ENCODE measurements at places on chromosomes 4 and X.

DNA sequence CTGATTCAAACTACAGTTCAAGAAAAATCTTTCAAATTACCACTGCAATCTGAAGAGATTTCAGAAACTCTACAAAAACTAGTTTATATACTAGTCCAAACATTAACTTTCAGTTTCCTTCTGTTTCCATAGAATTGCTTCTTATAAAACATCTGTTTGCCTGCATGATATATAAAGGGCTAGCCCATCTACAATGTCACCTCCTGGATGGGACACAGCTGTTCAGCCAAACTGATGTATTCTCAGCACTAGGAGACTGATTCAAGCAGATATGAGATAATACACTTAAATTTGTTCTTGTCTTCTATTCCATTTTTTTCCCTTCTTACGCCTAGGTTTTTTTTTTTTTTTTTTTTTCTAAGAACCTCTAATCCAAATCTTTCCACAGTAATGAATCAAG lies 1569.7 kb upstream of the IGFBP7 start:
- no peak for DNase-seq

- no peak for DNase-seq
These were observed 251.7 kb downstream of the PTTG2 start for GRCh38 chr4:38211885-38212284.

DNA sequence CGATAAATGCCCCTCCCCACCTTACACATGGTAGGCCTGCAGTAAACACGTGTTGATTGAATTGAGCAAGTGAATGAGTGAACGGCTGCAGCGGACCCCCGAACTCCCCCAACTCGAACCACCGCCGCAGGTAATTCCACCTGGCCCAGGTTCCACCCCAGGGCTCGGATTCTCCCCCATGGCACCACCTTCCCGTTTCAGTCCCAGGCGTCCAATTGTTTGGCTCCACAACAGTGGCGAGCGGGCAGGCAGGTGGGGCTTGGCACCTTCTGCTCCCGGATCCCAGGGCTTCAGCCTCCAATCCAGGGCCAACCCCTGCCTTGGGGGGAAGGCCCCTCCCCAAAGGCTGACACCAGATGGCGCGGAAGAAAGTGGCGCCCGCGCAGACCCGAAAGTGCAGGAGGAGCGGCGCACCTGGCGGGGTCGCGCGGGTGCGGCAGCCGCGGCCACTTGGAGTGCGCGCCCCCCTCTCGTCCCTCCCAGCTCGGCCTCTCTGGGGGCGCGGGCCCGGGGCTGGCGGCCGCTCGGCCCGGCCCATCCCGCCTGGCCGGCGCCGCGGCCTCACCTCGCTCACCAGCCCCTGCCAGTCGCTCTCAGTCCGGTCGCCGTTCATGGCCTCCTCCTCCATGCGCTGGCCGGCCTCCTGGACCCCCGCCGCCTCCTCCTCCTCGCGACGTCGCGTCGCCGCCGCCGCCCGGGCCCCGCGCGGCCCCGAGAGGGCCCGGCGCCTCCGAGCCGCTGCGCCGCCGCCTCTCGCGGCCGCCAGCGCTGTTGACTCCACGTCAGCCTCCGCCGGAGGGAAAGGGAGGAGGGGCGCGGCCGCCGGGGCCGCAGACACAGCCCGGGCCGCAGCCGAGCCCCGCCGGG lies at the start of gene CCDC149:
CCDC149 (minus strand) TSS at position 791 of the 867 bp plus-strand sequence; CDS start at position 613, 178 bp downstream.
- peak; percentile 80 for DNase-seq

GRCh38 chrX:106608016-106608415 lies 3.8 kb upstream of the RADX start:
- DNase-seq: no peak

DNA sequence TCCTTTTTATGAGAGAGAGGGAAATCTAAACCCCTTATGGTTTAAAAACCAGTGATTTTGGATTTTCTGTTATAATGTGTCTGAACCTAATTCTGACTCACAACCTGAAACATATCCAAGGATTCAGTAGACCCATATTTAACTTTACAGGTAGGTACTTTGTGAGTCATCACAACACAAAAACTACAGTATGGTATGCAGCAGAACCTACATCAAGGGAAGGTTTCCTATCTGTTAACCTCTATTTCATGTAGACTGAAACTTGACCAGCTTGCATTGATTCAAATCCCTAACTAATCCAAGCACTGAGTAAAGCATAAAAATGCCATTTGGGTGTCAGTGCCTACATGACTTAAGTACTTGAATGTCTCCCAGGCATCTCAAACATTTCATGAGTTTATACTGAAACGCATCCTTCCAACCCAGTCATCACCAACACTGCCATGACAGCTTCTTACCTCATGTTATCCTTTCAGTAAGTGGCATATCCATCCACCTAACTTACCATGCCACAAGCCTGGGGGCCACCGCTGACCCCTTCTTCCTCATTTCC lies 4.3 kb upstream of the ARHGAP10 start:
- no peak for DNase-seq

DNA sequence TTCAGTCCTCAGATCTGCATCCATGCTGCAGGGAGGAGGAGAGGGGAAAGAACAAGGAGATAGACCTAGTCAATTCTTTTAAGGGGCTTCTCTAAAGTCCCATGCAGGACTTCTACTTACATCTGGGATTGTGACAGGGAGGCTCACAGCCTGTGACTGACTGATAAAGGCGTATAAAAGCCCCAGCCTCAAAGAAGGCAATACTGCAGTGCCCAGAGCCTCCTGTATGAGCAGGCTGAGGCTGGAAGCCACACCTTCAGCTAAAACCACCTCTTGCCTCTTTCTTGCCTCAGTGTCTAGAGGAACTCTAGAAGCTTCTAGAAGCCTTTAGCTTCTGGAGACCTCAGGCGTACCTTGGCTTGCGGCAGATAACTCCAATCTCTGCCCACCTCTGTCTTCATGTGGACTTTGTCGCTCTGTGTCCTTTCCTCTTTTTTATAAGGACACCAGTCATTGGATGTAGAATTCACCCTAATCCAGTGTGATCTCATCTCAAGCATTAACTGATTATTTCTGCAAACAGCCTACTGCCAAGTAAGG lies 6.0 kb upstream of the ZCCHC4 start:
- DNase-seq: no peak

GRCh38 chr4:86055898-86056297 lies 304.0 kb downstream of the MAPK10 start:
- no peak for DNase-seq

DNA sequence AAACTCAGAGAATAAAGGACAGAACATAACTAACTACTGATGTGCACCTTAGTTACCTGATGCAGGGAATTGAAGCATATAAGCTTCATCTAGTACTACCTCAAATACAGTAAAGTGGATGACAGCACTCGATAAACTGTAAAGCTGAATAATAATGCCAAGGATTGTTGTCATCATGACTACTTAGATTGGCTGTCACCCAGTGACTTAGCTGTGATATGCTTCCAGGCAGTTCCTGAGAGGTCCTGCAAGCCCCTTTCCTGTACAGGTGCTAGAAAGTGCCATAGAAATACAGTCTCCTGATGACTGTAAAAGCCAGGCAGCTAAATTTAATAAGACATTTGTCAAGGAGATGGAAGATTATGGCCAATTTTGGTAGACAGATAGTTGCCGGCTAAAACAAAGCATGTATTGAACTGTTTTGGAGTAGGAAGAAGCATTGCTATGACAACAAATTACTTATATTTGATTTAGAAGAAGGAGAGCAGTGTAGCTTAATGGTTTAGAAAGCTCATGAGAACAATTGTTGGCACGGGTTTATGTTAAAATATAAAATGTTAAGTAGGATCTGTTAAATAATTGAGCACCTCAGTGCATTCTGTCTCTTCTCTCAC lies 29.7 kb downstream of the TMEM164 start:
- no peak for DNase-seq

GRCh38 chr4:177308125-177308524 lies 1.5 kb upstream of the NEIL3 start:
- DNase-seq: peak; percentile 14

DNA sequence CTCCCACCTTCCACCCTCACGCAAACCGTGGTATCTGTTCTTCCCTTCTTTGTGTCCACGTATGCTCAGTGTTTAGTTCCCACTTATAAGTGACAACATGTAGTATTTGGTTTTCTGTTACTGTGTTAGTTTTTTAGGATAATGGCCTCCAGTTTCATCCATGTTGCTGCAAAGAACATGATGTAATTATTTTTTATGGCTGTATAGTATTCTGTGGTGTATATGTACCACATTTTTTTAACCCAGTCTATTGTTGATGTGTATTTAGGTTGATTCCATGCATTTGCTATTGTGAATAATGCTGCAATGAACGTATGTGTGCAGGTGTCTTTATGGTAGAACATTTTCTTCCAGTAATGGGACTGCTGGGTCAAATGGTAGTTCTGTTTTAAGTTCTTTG lies 228.1 kb downstream of the FBXO8 start:
- DNase-seq: no peak

GRCh38 chrX:69503782-69504625 lies at the start of gene NALF2:
Gene NALF2 (plus strand): TSS chrX:69504326. CDS start chrX:69505283, 957 bp downstream.
- DNase-seq: peak; percentile 84

- peak; percentile 48 for DNase-seq
These were observed 306.1 kb upstream of the TAPT1 start for GRCh38 chr4:16532240-16532970.

GRCh38 chrX:47608130-47608810 lies 11.4 kb downstream of the SYN1 start:
- no peak for DNase-seq

DNA sequence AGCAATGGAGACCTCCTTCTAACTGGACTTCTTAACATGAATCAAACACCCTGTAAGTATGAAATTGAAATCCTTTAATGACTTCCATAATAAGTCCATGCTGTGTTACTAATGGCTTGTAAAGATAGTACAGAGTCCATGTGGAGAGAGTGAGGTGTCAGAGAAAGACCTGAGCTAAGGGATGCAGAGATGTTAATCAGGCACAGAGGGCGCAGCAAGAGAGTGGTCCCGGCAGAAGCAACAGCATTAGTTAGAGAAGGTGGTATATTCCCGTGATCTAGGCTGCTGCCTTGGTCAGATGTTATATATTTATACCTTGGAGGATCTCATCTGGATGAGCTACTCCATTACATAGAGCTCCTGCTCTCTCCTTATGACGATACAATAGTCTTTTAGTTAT lies 295.3 kb downstream of the LDB2 start:
- no peak for DNase-seq

- DNase-seq: no peak
These were observed 116.3 kb downstream of the GRXCR1 start for GRCh38 chr4:43008793-43009192.

Measured in muscle of leg (tissue), 16 donors.